Renal cortex interstitium (tissue), 15 donors: ENCODE measurements at places on chromosomes 7 and 10.

GRCh38 chr10:103442031-103442461 is 10.1 kb downstream of the CALHM2 start:
- no peak for DNase-seq

DNA sequence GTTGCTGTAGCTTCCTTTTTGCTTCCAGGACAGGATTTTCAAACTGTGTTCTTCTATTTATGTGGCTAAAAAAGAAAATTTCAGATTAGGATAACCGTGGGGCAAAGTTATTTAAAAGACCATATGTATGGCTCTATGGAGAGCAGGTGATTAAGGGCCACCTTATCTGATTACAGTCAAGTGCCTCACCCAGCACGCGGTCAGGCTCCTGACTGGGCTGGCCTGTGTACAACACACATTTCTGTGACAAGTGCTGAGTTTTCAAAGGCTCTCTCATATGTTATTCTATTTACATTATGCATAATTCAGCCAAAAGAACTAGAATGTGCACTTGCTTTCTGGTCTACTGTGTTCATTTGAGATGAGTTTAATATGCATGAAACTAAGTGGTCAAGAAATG is 547.4 kb downstream of the PHTF2 start:
- DNase-seq: no peak

- no peak for DNase-seq
These were observed 41.6 kb downstream of the CALML5 start for GRCh38 chr10:5457741-5458140.

- DNase-seq: no peak
These were observed 5.4 kb upstream of the HSPB1 start for GRCh38 chr7:76296743-76297740.

DNA sequence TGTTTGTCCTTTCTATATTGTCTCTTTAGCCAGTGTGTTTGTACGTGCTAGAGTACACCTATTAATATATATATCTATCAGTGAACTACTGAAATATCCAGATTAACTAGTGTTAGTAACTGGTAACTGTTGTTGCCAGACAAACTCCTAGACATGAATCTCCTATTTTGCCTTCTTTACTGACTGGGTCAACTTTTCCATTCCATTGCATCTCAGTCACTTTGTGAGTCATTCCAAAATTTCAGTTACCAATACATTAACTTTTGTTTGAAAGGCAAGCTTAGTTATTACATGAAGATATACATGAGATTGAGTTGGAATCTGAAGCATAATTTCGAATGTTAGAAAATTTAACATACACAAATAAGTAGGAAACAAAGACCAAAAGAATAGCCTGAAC is 51.4 kb downstream of the BTAF1 start:
- DNase-seq: no peak

DNA sequence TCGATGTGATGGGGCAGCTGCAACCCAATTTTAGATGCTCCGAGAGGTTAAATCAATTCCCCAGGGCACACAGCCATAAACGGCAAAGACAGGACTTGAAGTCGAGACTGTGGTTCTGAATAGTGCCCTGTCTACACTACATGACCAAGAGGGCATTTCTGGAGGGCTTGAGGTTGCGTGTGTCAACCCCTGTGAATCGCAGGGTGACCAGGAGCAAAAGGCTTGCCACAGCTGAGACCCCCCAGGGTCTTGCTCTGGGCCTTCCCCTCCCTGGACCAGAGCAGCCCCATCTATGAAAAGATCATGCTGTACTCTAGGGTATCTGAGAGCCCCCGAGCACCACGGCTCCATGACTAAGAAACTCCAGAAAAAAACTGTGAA is 26.8 kb upstream of the RASGEF1A start:
- DNase-seq: no peak

- DNase-seq: no peak
These were observed 67.6 kb downstream of the CDK6 start for GRCh38 chr7:92768501-92769393.

DNA sequence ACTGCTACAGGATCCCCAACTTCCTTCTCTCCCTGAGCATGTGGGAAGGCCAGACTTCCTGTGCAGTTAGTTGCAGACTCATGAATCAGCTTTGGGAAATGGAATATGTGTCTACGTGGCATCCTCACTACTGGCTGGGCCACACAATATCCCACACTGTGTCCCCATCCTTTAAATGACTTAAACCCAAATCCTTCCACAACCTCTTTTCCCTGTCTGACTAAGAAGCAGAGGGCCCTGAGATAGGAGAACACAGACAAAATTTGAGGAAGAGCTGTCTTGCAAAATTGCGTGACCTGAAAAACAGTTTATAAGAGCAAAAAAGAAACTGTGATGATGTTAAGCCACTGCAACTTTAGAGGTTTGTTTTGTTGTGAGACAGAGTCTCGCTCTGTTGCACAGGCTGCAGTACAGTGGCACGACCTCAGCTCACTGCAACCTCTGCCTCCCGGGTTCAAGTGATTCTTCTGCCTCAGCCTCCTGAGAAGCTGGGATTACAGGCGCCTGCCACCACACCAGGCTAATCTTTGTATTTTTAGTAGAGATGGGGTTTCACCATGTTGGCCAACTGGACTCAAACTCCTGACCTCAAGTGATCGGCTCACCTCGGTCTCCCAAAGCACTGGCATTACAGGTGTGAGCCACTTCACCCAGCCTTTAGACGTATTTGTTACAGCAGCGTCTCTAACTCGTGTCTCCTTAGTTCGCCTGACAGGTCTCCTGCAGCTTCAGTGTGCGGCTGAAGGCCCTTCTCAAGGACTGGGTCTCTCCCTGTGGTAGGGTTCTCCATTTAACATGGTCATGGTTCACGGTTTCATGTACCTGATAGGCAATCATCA is 46.9 kb upstream of the SFMBT2 start:
- no peak for DNase-seq

GRCh38 chr7:22726345-22726906 is 574 bp upstream of the IL6 start:
- peak; percentile 40 for DNase-seq

GRCh38 chr7:67438198-67438882 is 441.7 kb downstream of the TYW1 start:
- DNase-seq: no peak

DNA sequence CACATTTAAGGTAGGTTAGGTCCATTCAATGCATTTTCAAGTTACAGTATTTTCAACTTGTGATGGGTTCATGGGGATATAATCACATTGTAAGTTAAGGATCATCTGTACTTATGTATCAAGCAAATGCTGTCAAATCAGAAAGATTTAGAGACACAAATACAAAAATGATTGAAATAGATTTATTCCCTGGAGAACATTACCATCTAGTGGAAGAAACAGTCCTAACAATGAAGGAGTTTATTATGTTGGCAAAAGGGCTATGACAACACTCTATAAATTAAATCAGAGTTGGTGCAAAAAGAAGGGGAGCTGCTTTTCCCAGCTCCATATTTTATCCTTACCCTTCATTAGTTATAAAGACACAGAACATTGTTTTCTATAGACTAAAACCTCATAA is 69.0 kb downstream of the PRSS58 start:
- no peak for DNase-seq

DNA sequence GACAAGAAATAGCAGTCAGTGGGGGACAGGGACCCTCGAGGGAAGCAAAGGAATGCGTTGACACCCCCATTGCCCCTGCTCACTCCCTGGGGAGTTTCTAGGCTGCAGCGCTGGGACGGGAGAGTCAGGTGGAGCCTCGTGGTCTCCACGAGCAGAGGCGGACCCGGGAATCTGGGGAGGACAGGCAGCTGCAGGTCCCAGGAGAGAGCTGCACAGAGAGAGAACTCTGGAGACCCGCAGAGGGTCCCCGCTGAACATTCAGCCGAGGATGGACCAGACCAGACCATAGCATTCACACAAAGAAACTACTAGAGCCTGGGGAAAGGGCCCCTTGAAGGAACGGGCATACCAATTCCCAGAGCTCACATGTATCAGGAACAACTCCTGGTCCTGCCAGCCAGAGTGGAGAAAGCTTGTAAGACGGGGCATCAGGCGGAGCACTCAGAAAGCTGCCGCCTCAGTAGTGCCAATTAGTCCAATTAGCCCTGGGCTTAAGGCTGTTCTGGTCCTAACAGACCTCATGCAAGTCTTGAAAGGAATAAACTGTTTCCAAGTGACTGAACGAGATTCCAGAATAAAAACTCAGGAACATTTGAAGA is 966.7 kb upstream of the ZNF722 start:
- no peak for DNase-seq

- no peak for DNase-seq
These were observed 1548.1 kb upstream of the LRRTM3 start for GRCh38 chr10:65377687-65378086.

DNA sequence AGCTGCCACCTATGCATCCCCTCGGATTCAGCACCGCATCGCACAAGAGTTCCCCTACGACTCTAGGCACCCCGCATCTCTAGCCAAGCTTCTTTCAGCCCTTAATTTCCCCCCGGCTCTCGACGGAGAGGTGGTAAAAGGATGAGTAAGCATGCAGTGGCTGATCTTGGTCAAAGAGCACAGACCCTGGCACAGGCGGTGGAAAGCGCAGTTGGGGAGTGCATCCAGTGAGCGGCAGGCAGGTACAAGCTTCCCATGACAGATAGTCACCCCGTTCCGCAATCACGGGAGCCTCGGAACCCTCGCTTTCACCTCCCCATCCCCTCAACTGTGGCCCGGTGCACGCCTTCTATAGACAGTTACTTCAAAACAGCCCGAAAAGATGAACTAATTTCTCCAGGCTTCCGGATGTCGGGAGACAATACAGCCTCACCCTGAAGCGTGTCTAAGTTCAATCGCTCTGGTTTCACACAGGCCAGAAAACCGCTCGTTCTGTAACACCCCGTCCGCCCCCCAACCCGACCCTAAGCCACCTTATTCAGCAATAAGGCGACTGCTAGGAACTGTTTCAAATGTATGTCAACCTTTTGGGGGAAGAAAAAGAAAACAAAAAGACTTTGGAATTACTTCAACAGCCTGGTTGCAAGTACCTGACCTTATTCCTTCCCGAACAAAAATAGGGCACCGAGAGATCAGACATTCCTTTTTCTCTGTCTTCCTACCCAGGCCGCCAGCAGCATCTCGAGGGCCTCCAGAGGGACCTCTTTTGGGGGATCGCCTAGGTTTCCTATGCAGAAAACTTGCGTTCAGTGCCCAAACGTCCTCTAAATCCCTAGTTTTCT is 1.4 kb downstream of the RHEB start:
- peak; percentile 30 for DNase-seq

- no peak for DNase-seq
These were observed 108.2 kb downstream of the OSBPL3 start for GRCh38 chr7:24871770-24872169.

DNA sequence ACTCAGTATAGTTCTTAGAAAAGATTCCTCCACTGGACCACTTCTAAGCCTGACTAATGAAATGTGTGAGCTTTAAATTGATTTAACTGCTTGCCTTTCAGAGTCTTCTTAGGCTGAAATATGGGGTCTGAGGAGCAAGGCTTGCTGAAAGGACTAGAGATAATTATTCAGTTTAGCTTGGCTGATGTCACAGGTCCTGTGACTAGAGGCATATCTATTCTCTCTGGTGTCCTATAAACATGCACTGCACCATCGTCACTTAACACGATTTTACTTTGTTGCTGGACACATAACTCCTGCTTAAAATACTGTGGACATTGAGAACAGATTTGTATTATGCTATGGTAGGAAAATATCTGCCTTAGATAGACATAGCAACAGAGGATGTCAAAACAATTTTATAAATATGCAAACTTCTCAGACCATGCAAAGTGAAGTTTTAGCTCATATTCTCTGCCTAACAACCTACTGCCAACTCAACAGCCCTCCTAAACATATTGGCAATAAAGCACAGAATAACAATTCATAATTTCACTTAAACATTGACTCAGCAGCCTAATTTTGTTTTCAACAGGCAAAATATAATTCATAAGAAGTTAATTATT is 80.2 kb downstream of the RNF133 start:
- DNase-seq: no peak

GRCh38 chr10:1156616-1156886 is 100.4 kb downstream of the WDR37 start:
- DNase-seq: no peak

GRCh38 chr7:1055956-1056784 is 11.8 kb downstream of the GPR146 start:
- no peak for DNase-seq

- DNase-seq: no peak
These were observed 13.1 kb upstream of the CAMK2G start for GRCh38 chr10:73887294-73888039.

DNA sequence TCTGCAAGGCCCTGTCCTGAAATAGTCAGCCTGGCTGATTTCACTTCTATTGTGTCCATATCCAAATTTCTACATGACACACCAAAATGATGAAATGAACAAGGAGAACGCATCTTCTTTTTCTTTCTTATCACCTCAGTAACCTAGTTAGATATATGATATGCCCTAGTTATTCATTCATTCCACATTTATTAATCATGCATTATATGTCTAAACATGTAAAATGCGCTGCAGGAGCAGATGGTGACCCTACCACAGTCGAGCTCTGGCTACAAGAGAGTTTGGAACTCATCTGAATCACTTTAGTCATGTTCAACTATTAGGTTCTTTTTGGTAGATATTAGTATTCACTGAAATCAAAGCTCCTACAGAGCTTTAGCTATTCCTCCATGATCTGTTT is 31.8 kb upstream of the VPS41 start:
- DNase-seq: no peak

DNA sequence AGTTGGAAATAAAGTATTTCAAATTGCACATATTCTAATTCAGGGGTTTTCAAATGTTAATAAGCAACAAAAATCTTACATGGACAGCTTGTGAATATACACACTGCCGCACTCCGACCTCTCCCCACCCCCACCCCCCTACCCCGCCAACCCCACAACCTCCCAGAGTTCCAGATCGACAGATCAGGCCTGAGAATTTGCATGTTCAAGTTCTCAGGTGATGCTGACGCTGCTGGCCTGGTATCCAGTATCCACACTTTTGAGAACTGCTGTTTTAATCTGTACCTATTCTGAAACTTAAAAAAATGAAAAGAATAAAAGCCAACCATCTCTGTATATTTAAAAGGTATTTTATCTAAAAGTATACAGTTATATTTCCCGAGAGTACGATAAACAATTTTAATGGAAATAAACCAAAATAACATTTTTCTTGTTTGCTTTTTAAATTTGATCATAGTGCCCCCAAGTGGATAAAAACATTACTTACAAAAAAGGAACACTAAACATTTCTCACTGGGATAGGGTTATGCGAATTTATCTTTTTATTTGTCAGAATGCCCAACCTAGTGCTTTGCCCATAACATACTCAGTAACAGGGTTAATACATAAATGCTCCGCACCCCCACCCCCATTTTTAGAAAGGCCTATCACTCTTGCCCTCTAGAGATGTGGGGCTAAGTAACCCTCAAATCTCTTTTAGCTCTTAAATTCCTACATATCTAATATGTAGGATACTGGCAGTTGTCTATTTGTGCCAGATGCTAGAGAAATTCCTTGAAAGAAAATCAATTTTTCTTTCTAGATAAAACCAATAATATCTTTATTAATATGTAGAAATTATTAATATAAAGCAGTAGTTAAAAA is 166.3 kb downstream of the RNF133 start:
- DNase-seq: no peak

DNA sequence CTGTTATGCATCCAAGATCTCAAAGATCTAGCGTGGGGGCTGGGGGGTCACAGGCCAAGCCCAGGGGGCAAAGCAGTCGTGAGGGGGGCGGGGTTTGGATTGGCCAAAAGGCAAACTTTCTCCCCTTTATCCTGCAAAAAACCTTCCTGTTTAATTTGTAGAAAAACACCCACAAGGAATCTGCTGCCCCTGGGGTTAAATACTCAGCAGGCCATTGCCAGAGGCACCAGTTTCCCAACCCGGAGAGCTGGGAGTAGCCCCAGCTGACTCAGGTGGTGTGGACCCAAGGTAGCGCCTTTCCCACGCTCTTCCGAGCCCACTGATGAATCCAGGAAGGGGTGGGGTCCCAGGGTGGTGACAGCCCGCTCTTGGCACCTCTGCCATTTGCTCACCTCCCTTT is 21.4 kb downstream of the KCP start:
- DNase-seq: no peak
